LoVo (cell line): ENCODE measurements at places on chromosomes 4 and X.

GRCh38 chrX:68824565-68825125 lies 4.2 kb upstream of the EFNB1 start:
- DNase-seq: no peak

GRCh38 chr4:23720556-23720955 lies 169.3 kb downstream of the PPARGC1A start:
- no peak for DNase-seq

- DNase-seq: no peak
Measured at GRCh38 chr4:150950657-150951288, 64.3 kb downstream of the LRBA start.

- no peak for DNase-seq
Measured at GRCh38 chr4:7947927-7948326, 8.3 kb upstream of the AFAP1 start.

- no peak for DNase-seq
Measured at GRCh38 chr4:86033171-86033570, 326.7 kb downstream of the MAPK10 start.

DNA sequence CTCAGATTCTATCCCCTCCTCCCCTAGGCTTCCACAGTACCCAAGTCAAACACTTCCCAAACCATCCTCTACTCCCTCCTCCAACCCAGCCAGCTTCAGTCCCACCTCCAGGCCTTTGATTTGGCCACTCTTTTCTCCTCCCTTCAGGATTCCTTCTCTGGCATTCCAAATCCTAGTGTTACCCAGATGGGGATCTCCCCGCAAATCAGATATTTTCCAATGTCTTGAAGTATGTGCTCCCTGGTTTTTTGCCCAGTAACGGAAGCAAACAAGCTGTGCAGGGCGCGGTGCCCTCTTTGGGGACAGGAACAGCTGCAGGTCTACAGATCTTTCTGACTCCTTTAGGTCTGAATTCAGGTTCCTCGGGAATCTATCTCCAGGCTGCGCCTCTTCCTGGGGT lies 2.2 kb upstream of the SYN1 start:
- DNase-seq: no peak

GRCh38 chr4:138655286-138655685 lies 360.3 kb upstream of the NOCT start:
- no peak for DNase-seq

DNA sequence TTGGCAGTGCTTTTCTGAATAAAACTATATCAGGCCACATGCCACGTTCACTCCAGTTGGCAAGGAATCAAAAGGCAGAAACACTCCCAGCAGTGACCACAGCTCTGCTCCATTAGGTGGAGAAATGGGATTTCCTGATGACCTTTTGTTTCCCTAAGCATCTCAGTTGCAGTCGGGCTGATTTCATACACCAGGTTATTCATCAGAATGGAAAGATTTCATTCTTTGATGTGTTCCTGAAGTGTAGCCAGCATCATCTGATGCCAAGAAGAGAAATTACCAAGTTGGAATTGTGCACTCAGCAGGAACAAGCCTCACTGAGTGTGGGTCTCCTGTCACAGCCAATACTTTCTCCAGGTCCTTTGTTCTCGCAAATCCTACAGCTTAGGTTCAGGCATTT lies 193.7 kb downstream of the SPATA18 start:
- no peak for DNase-seq

DNA sequence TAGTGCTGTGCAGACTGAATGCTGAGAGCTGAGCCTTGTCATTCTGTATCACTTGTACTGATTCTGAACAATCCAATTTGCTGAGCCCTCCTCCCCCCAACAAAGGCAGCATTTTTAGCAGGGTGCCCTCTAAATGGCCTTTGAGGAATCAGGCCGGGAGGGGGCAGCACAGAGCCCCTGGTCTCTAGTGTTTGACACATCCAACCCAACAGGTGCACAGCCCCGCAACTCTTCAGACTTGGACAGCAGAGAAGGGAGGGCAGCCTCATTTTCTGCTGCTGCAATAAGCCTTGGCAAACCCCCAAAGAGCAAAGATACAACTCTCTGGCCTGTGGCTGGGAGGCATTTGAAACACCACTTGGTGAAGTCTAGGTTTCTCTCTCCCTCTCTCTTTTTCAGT lies 3.4 kb downstream of the ATP1B4 start:
- peak; percentile 1 for DNase-seq

- DNase-seq: no peak
Measured at GRCh38 chr4:101414496-101414895, 67.2 kb upstream of the PPP3CA start.

DNA sequence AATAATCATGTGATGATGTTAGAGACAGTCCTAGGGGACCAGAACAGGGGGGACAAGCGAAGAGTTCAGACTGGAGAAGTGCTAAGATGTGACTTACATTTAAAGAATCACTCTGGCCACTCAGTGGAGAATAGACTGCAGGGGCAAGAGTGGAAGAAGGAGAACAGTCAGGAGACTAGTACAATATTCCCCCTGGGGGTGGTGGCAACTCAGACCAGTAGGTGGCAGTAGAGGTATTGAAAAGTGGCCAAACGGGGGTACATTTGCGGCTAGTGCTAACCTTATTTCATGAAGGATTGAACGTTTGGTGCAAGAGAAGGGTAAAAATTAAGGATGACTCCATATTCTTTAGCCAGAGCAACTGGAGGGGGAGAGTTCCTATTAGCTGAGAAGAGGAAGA lies 2.7 kb upstream of the BMX start:
- DNase-seq: peak; percentile 31

- no peak for DNase-seq
Measured at GRCh38 chrX:115503099-115503498, 57.9 kb upstream of the PLS3 start.

DNA sequence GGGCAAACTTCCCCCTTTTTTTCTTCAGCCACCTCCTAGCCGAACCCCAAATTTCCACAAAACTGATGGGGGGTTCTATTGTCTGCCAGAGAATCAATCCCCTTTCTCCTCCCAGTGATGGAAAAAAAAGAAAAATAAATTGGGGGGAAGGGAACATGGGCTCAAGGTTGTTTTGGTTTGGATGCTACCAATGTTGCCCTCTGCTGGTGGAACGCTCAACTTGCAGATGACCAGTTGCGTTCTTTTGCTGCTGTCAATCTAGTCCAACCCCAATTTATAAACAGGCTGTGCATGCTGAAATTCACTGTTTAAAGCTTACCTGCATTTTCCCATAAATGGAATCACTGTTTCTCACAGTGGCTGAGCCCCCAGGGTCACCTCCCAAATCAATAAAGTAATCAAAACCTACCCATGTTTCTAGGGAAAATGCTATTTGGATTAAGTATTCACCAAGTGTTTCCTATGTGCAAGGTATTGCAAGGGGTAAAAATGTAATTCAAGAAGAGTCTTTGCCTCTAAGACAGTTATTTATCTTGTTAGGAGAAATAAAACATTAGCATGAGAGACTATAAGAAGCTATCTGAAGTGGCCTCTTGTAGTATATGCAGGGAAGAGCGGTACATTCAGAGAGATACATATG lies 116.7 kb upstream of the TMEM164 start:
- peak; percentile 10 for DNase-seq
